Activated T-cell treated with anti-CD3 and anti-CD28 coated beads, Interleukin-2, amount 50 U/mL, for 24 hours (primary cell): ENCODE measurements at places on chromosomes 7 and 10.

- DNase-seq = peak; percentile 30
Measured at GRCh38 chr10:5565671-5566581, 41.2 kb downstream of the CALML3 start.

DNA sequence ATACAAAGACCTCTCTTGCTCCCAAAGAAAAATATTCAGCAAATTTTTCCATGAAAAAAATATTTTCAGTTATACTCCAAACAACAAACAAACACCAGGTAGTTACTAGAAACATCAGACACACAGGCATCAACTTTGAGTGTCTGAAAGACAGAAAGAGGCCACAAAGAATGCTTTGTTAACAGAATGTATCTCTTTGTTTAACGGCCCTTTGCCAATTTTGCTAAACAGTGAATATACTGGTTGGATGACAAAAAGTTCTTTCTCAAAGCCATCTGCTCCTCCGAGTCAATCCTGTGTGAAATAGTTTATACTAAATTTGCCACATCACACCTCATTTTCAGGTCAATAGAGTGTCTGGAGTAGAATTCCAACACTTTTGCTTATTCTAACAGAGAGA is 216.7 kb upstream of the PHF14 start:
- no peak for DNase-seq

GRCh38 chr10:44974628-44975430 is 3.8 kb downstream of the DEPP1 start:
- peak; percentile 85 for DNase-seq

GRCh38 chr10:85995791-85996190 is 370.8 kb downstream of the GRID1 start:
- no peak for DNase-seq

- DNase-seq = no peak
Measured at GRCh38 chr10:3148994-3149393, 23.6 kb downstream of the PITRM1 start.

- no peak for DNase-seq
Measured at GRCh38 chr10:131480861-131481260, 169.3 kb upstream of the TCERG1L start.
